ENCODE measurements at places on chromosomes 7 and 10.
A peak's percentile ranks its signal among the peaks of the same experiment; 100 is the strongest.

DNA sequence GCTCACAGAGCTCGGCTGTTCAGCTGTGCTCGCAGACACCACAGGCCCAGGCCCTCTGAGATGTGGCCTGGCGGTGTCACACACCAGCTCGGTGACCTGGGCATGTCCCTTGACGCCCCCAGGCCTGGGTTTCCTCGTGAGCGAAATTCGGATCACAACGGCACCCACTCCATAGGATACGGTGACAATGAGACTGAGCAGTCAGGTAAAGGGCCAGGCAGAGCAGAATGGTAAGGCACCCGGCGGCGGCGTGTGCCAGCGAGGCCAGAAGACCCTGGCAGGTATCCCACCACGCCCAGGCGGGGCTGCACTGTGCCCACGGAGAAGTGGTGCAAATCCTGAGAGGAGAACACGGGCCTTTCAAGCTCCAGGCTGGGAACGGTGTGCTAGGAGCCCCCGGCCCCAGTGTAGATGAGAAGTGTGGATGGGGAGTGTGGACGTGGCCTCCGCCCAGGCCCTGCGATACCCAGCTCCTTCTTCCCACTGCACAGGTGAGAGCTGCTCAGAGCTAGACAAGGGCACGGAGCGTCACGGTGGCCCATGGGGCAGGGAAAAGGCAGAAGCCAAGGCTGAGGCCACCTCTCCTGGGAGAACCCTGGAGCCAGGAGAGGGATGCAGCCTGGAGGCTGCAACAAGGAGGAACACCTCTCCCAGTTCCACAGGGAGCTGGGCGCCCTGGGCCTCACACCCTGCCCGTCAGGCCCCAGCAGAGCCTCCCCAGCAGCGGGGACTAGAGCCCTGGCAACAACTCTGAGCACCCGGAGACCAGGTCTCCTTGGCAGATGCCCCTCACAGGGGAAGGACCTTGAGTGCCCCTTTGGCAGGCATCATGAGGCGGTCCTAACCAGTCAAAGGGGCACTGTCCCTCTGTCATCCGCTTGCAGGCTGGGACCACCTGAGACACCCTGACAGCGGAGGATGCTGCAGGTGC lies 219.1 kb downstream of the MAD1L1 start:
- no peak for DNase-seq

GRCh38 chr10:93495654-93496321 lies 624 bp upstream of the CEP55 start:
- DNase-seq, result peak; percentile 71

GRCh38 chr7:104789780-104790179 lies 224.2 kb upstream of the KMT2E start:
- no peak for DNase-seq

DNA sequence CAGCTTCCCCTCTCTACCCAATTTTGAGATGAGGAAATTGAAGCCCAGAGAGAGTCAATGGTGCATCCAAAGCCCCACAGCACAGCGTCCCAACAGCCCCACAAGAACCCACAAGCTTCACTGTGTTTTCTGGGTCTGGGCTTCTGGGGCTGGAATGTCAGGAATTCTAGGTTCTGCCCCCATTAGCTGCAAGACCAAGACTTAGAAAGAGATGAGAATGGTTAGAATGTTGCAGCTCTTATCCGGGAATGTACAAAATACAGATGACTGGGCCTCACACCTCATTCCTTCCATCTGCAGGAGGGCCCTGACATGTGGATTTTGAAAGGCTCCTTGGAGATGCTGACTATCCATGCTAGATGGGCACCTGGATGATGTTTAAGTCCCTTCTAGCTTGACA lies 6.0 kb upstream of the SGPL1 start:
- DNase-seq, result no peak

- no peak for DNase-seq
Observed at GRCh38 chr7:64863969-64864368, 39.1 kb upstream of the ZNF273 start.

DNA sequence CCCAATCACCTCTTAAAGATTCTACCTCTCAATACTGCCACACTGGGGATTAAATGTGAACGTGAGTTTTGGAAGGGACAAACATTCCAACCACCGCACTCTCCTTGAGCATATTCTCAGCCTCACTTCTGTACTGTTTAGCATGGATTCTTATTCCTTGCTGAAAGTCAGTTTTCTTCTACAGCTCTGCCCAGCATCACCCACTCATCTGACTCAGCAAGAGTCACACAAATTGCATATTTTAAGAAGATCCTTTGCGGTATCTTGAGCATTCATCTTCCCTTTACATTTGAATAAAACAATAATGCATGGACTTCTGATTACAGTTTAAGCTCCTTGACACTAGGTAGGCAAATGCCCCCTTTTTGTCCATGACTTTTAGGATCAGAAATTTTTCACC lies 251.6 kb upstream of the MKLN1 start:
- DNase-seq, result no peak

All from NCI-H69 (cell line).